ENCODE measurements at places on chromosomes 16 and 17.

- DNase-seq: no peak
These were observed 34.0 kb downstream of the RAB11FIP4 start for GRCh38 chr17:31425282-31426040.

DNA sequence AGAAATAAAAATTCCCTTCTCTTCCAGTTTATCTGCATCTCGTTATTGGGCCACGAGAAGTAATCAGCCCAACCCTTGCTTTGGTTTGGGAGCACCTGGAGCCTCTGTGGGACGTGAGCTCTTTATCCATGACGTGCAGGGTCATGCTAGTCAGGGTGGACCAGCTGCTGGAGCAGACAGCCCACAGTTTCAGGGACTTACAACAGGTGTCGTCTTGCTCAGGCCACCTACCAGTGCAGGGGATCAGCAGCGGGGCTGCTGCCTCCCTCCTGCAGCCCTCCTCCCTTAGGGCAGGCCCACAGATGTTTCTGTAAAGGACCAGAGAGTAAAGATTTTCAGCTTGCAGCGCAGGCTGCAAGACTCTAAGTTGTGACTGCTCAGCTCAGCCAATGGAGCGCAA, 16.9 kb downstream of the ADAD2 start:
- no peak for DNase-seq

DNA sequence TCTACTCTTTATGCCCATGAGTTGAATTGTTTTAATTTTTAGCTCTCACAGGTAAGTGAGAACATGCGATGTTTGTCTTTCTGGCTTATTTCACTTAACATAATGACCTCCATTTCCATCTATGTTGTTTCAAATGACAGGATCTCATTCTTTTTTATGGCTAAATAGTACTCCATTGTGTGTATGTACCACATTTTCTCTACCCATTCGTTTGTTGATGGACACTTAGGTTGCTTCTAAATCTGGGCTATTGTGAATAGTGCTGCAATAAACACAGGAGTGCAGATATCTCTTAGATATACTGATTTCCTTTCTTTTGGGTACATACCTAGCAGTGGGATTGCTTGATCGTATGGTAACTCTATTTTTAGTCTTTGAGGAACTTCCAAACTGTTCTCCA, 19.3 kb upstream of the CA4 start:
- DNase-seq: no peak

DNA sequence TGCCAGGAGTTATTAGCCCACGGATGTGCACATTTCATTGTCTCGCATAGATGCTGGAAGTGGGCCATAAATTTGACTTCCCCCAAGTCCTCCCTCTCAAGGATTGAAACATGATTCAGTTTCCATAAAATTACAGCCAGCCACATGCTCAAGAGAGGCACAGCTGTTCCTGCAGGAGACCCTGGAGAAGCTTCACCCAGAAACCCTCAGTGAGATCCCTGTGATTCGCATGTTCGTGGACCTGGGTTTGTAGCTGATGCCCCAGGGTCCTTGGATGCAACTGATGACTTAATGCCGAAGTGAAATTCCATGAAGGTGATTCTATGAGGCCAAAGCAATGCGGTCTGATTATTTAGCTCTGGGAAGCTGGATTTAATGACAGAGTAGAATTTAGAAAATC, 24.7 kb upstream of the AQP8 start:
- DNase-seq: no peak

DNA sequence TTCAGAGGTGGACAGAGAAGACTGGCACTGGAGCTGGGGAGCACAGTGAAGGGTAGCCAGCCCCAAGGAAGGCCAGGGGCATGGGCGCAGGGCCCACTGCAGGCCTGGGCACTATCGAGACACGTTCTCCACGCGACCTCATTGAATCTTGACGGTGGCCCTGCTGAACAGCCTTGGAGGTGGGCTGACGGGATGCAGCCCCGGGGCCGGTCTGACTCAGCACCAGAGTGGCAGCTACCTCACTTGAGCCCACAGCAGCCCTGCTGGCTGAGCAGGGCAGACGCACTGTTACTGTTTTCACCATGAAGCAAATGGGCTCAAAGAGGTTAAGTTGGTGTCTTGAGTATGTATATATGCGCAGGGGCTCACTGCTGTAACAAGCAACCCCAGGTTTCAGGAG, 78.8 kb upstream of the FOXF1 start:
- no peak for DNase-seq

- DNase-seq: no peak
These were observed 17.6 kb downstream of the MAPK8IP3 start for GRCh38 chr16:1723450-1724147.

DNA sequence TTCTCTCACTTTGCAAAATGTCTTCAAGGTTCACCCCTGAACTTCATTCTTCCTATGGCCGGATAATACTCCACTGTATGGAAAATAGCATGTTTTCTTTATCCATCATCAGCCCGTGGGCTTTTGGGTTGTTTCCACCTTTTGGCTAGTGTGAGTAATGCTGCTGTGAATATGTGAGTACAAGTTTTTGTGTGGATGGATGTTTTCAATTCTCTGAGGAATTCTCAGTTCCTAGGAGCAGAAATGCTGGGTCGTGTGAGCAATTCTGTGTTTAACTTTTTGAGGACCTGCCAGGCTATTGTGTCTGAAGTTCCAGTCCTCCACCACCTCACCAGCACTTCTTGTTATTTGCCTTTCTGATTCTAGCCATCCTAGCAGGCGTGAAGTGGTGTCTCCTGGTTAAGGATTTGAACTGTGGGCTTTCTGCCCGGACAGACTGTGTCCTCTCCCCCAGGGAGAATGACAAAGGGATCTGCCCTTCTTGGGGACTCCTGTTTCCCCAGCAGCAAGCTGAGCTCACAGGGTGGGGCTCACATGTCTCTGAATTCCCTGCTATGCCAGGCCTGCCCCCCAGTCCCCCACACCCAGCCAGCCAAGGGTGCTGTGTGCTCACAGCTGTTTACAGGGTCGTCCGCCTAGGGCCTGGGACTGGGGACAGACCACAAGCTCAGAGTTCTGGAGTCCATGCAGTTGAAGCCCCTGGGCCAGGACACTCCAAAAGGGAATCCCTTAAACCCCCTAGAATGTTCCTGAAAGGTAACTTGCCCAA, 92.2 kb upstream of the CIBAR2 start:
- DNase-seq: no peak

GRCh38 chr17:58189436-58190146, 2.9 kb upstream of the EPX start:
- DNase-seq: no peak

DNA sequence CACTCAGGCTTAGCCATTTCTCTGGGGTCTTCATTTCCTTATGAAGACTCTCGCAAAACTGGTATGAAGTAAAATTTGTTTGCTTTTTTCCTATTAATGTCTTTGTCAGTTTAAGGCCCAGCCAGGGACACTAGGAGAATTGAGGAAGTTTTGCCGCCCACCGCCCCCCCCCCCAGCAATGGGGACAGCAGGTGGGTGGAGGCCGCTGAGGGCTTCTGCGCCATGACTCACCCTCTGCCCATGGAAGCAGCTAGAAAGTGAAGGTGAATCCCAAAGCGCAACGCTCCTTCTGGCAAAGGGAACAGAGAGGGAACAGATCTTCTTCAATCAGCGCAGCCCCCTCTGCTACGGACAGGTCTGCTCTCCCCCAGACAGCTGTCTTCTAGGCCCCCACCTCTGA, 49.7 kb downstream of the MARF1 start:
- no peak for DNase-seq

DNA sequence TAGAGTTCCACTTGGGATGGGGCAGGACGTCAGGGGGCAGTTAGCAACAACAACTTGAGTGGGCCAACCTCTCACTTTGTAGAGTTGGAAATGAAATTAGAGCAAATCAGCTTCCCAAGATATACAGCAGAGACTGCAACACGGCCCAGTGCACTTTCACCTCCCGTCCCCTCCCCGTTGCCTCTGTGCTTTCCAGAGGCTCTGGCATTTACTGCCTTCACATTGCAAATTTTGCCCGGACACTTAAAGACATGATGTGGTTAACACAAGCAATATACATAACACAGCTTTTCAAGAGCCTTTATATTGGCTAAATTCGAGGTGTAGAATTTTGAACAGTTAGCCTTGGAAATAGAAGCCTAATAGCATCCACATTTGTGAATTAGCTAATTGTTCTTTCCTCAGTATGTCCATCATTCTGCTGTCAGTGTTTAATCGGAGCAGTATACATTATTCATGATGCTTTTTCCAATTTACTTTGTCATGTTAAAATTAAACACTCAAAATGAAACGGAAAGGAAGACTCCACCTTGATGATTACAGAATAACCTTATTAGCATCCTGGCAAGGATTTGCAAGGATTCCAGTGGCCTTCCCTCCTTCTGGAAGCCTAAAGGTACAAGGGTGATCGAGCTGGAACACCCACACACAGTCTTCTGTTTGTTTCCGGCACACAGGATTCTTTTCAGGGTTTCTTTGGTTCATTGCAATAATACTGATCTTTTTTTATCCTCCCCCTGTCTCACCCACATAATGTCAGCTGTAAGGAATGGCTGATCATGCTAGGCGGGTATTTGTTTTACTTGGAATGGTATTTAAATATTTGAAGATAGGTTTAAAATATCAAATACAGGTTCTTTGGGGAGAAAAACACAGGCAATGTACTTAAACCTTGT, 190.9 kb upstream of the CACNG5 start:
- no peak for DNase-seq

GRCh38 chr17:5234645-5235576, at the start of gene SCIMP:
Gene SCIMP (minus strand): TSS chr17:5234860. CDS start chr17:5234755, 105 bp downstream.
- no peak for DNase-seq

DNA sequence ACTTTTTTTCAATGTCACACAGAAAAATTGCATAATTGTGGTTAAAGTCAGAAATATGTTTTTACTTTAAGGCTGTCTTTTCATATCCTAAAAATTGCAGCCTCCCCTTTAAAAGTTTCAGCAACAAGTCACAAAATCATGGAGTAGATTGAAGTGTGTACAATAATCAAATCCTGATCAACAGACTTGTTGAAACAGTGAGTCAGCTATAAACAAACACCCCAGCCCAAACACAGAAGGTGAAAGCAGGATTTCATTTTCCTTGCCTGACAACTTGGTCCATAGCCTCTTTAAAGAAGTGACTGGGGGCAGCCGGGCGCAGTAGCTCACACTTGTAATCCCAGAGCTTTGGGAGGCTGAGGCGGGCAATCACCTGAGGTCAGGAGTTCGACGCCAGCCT, 59.9 kb downstream of the WNT3 start:
- DNase-seq: no peak

GRCh38 chr16:50275098-50275415, 8.7 kb downstream of the ADCY7 start:
- no peak for DNase-seq

DNA sequence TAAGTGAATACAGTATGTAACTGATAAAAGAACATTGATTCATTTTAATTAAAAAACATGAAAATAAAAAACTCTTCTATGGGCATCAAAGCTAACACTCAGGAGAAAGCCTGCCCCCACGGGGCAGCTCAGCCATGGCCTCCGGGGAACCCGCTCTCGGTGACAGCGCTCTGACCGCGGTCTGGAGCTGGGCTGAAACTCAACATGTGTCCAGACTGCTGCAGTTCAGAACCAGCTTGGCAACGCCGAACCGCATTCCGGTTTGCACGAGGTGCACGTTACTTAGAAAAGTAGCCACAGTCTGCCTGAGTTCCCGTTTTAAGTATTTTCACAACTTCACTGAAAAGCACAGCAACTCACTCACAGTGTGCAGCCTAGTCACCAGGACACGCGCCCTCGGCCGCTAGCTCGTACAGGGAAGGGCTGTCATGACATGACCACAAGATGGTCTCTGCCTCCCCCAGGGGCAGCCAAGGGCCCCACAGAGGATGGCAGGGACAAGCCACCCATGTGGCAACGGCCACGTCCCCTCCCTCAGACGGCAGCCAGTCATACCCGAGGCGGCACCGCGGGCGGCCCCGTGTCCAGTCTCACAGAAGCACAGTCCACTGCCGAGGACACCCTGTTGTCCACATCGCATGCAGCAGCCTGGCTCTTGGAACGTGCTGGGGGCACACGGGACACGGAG, 77.1 kb upstream of the METRNL start:
- no peak for DNase-seq

GRCh38 chr16:89319631-89319885, 102.1 kb downstream of the ZNF778 start:
- DNase-seq: no peak

GRCh38 chr16:85374571-85374872, 238.6 kb upstream of the GSE1 start:
- no peak for DNase-seq
